Glomerular endothelial cell (primary cell): ENCODE measurements at places on chromosomes 3 and 15.

- DNase-seq: no peak
Observed at GRCh38 chr3:82636177-82636576, 874.7 kb upstream of the GBE1 start.

- DNase-seq: no peak
Observed at GRCh38 chr15:57003418-57003817, 85.0 kb downstream of the TCF12 start.

DNA sequence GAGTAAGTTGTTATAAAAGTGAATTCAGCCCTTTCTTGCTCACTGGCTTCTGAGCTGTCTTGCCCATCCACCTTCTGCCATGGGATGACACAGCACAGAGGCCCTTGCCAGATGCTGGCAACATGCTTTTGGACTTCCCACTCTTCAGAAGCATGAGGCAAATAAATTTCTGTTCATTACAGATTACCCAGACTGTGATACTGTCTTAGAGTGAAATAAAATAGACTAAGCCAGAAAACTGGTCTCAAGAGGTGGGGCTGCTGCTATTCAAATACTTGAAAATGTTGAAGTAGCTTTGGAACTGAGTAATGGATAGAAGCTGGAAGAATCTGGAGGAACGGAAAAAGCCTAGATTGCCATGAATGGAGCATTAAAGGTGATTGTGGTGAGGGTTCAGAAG lies 170.4 kb downstream of the ZMAT3 start:
- DNase-seq: no peak

DNA sequence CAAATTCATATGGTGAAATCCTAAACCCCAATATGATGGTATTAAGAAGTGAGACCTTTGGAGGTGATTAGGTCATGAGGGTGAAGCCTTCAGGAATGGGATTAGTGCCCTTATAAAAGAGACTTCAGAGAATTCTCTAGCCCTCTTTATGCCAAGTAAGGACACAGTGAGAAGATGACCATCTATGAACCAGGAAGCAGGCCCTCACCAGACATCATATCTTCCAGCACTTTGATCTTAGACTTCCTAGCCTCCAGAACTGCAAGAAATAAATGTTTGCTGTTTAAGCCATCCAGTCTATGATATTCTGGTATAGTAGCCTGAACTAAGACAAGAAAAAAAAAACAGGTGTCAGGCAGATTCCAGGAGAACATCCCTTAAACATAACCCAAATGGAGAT lies 45.9 kb upstream of the AP4E1 start:
- DNase-seq: no peak

DNA sequence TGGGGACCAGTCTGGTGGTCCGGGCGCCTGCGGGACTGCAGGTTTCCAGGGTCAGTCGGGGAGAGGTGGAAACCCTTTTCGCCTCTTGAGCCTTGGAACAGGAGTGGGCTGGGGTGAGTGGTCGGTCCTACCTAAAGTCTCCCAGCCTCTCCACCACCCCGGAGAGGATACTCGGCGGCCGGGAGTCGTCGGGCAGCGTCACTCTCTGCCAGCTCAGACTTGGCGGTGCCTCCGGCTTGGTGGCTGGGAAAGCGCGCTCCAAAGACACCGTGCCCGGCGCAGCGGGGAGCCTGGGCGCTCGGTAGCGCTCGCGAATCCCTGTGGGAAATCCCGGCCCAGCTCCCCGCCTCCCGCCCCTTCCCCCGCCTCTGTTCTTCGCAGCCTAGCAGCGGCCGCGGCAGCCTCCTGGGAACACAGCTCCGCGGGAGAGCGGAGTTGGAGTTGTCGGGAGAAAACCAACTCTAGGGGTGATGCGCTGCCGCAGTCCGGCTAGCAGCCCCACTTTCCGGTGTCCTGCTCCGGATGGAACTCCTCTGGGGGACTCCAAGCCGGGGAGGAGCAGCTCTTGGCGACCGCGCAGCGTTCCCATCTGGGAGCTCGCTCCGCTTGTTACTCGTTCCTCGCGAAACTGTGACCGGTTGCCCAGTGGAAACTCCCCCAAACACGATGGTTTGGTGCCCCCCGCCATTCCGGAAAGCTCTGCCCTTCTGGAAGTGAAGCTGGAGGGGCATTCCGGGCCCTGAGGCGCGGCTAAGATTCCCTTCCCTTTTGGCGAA lies 1.4 kb downstream of the EPHB1 start:
- no peak for DNase-seq

GRCh38 chr15:52706091-52706490 lies 26.9 kb upstream of the ATOSA start:
- no peak for DNase-seq

- no peak for DNase-seq
Observed at GRCh38 chr15:70765504-70766281, 2.3 kb upstream of the UACA start.

DNA sequence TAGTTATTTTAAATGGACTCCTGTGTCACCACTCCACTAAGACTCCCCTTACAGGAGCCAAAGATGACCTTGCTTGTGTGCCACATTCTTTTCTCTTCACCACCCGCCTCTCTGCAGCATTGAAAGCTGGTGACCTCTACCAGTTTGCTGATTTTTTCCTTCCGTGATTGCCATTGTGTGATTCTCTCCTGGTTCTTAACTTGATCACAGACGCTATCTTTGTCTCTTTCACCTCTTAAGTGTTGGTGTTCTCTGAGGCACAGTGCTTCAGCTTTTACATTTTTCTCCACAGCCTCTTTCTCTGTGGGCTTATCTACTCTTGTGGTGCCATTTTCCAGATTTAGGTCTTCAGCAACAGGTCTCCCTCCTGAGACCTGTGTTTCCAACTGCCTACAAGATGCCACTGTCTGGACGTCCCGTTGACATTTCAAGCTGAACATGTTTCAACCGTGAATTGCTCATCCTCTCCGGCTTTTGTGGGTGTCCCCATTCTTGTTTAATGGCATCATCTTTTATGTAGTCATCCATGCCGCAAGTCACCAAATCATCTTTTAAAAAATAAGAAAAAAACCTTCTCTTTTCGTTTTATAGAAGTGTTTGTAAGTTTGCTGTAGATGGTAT lies 26.5 kb downstream of the IQGAP1 start:
- DNase-seq: no peak

- DNase-seq: no peak
Observed at GRCh38 chr3:30893678-30894325, 659 bp downstream of the GADL1 start.

- no peak for DNase-seq
Observed at GRCh38 chr3:143351895-143352608, 232.5 kb downstream of the CHST2 start.

DNA sequence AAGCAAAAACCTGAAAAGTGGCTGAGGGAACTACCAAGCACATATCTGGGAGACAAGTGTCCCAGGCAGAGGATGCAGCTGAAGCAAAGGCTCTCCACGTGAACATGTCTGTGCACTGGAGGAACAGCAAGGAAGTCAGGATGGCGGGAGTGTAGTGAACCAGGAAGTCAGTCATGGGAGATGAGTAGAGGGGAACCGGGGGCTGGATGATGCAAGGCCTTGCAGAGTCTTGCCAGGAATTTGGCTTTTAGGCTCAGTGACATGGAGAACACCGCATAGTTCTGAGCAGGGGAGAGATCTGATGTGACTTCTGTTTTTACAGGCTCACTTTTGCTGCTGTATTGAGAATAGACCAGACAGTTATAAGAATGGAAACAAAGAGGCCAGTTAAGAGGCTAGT lies 19.0 kb downstream of the C2CD4A start:
- DNase-seq: no peak

DNA sequence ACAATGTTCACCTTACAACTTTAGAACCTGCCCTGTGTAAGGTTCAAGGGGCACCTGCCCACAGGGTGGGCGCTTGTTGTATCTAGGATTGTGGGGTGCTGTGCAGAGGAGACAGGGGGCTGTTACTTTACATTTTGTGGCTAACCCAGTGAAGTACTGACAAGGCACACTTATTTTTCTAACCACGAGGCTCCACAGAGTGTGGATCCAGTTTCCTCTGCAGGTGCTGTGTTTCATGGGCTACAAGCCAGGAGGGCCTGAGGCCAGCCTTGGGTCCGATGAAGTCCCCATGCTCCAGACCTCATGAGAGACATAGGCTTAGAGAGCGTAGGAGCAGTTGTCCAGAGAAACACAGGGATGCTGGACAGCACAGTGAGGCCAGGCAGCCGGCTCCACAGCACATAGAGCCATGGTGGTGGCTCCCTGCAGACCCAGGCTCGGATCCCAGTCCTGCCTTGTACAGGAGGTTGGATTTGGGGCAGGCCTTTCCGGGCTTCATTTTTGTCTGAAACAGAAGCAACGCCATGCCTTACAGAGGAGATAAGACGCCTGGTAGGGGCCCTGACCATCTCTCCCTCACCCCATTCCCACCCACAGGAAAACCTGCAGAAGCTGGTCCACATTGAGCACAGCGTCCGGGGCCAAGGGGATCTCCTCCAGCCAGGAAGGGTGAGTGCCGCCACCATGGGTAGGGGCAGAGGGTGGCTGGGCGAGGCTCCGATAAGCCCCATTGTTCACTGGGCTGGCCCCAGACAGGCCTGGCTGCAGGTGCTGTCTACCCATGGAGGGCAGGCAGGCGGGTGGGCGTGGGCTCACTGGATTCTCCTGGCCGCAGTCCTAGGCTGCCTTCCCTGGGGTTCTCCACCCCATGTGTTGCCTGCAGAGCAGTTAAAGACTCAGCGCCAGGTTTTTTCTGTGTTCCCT lies 40.1 kb upstream of the NR2C2 start:
- DNase-seq: no peak

DNA sequence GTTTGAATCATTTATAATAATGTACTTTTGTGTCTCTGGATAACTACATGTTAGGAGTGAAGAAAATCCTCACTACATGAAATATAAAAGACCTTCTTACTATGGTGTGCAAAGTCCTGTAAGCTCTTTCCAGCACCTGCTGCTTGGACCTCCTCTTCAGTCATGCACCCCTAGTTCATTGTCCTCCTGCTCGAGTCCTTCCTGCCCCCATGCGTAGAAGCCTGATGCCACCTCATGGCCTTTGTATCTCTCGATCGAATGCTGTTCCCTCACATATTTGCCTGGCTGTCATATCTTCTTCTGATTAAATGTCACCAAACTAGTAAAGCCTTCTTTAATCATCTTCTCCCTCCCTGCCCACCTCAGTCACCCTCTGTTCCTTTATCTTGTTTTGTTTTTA lies 49.9 kb upstream of the SUCLG2 start:
- no peak for DNase-seq

- no peak for DNase-seq
Observed at GRCh38 chr15:89385596-89386331, 51.1 kb upstream of the POLG start.

DNA sequence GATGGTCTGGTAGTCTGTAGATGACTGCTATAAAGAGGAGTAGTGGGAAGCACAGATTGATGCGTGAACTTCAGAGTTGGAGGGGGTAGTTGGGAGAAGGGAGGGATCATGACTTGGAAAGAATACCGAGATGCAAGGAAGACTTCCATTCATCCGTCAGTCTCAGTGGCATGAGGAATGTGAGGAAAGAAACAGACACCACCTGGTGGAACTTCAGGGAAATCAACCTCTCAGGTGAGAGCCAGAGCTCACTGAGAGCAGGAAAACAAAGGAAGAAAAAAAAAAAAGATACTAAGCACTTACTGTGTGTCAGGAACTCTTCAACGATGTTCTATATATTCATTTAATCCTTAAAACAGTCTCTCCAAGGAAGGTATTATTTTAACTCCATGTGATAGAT lies 172.4 kb downstream of the OXSM start:
- no peak for DNase-seq

DNA sequence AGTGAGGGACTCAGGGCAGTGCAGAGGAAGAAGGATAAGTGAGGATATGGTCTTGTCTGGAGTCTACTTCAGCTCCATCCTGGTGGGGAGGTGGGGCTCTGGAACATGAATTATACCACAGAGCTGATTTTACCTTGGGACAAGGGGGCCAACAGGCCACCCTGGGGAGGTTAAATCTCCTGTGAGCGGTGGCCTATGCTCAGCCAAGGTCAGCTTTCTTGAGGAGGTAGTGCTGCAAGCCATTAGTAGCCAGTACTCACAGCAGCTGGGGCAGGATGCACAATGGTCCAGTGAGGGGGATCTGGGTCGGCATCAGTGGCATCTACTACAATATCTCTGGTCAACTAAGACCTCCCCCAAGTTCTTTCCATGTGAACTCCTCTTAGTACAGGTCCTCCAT lies 49.7 kb downstream of the XYLB start:
- DNase-seq: no peak

DNA sequence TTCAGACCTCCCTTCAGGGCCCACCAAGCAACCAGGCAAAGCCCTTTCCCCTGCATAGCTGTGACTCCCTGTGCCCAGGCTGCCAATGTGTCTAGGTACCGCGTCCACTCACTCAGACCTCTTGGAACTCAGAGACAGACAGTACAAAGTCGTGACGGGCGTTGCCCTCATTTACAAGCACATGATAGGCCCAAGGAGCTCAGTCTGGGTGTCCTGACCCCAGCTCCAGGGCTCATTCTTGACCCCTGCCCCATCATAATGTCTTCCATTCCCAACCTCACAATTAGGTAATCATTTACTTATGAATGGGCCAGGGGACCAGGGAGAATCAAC lies 56.0 kb downstream of the KLF13 start:
- no peak for DNase-seq

GRCh38 chr3:68878322-68878721 lies 54.0 kb downstream of the TAFA4 start:
- no peak for DNase-seq

- no peak for DNase-seq
Observed at GRCh38 chr15:58463815-58464650, 32.2 kb downstream of the LIPC start.
